A549 treated with Hydrocortisone at 1 μM for 4 hours (cell line): ENCODE measurements at places on chromosomes 5 and 9. TPM values are rescaled to one million over a fixed set of nuclear protein-coding genes. Genes with fewer than 3 reads are reported as not detected.

Gene SLC12A7
- total RNA-seq, result 26.8 to 29.7 TPM (median 27.7 TPM) in 5 replicates

Gene NPR3
- 13.8 to 20.7 TPM (median 15.7 TPM) in 5 replicates for total RNA-seq

Gene PIK3R1
- 5.4 to 9.1 TPM (median 6.7 TPM) in 5 replicates for total RNA-seq

Gene MCCC2
- 39.7 to 47.5 TPM (median 41.9 TPM) in 5 replicates for total RNA-seq

Gene RUSC2
- total RNA-seq, result 29.7 to 32.8 TPM (median 31.1 TPM) in 5 replicates

Gene MCIDAS
- total RNA-seq, result 1.8 to 2.5 TPM (median 2.0 TPM) in 5 replicates

Gene STING1
- 0.66 to 0.97 TPM (median 0.91 TPM) in 5 replicates for total RNA-seq

Gene PPP3R2
- total RNA-seq, result not detected in 5 replicates

Gene FOXD4L5
- 0.03 TPM in 3 of 5 replicates, not detected in the others for total RNA-seq
